ENCODE measurements at places on chromosomes 4 and X. TPM values are rescaled to one million over a fixed set of nuclear protein-coding genes. Genes with fewer than 3 reads are reported as not detected.
A peak's percentile ranks its signal among the peaks of the same experiment; 100 is the strongest.

The FAM47E gene
- 0.16 TPM for total RNA-seq

The OTC gene
- not detected for total RNA-seq

The MTNR1A gene
- total RNA-seq = not detected

- DNase-seq = peak; percentile 2
Measured at GRCh38 chrX:56733459-56734046, 4.5 kb downstream of the NBDY start.

- no peak for DNase-seq
Measured at GRCh38 chr4:148893095-148893494, 450.9 kb upstream of the NR3C2 start.

DNA sequence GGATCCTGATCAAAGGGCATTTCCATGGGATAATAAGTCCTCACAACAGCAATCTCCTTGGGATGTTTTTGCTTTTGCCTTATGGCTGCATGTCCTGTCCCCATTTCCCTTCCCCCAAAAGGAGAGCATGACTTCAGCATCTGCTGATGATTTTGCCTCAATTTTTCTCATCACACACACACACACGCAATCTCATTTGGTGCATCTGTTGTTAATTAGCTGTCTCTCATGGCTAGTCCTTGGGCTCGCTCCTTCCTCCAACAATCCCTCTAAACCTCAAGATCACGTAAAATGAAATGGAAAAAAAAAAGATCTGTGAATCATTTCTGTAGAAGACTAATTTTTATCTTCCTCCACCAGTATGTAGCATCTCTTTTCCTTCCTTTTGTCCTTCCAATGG lies 153.6 kb downstream of the RBMX2 start:
- no peak for DNase-seq

DNA sequence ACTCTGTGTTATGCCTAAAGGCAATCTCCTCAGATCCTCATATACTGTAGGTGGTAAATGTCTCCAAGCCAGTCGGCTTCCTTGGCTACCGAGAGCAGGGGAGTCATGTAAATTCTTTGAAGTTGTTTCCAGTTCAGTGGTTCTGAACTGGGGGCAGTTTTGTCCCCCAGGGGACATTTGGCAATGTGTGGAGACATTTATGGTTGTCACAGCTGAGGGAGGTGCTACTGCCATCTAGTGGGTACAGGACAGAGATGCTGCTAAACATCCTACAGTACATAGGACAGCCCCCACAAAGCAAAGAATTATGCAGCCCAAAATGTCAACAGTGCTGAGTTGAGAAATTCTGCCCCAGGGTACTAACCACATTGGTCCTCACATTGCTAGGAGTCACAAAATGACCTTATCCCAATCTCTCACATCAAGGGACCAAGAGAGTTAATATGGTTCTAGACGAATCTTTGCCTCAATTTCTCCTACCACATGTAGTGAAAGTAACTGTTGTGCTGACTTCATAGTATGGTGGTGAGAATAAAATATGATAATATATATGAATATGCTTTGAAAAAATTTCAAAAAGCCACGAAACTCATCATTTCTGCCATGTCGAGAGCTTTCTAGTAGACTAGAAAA lies 104.4 kb upstream of the ARHGAP24 start:
- peak; percentile 4 for DNase-seq
